Stimulated activated CD4-positive, alpha-beta T cell treated with anti-CD3 and anti-CD28 coated beads, Interleukin-2, amount 100 ng/mL, for 4 hours (primary cell): ENCODE measurements at places on chromosomes 1 and 21.

DNA sequence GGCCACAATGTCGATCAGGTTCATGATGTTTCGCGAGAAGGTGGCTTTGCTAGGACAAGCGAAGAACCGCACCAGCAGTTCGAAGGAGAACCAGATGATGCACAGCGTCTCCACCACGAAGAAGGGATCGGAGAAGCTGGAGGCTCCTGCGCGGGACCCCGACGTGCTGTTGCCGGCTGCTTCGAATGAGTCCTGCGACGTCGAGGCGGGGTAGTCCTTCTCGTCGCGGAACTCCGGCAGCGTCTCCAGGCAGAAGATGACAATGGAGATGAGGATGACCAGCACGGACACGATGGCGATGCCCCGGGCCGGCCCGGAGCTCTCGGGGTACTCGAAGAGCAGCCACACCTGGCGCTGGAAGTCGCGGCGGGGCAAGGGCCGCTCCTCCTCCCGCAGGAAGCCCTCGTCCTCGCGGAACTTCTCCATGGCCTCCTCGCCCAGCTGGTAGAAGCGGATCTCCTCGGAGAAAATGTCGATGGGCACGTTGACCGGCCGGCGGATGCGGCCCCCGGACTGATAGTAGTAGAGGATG lies 869 bp downstream of the KCNA3 start:
- DNase-seq, result no peak

GRCh38 chr1:100440075-100440809 lies 87.9 kb downstream of the CDC14A start:
- DNase-seq, result peak; percentile 61

GRCh38 chr1:189538271-189538670 lies 939.4 kb downstream of the BRINP3 start:
- no peak for DNase-seq

- DNase-seq, result no peak
These were observed 40.7 kb downstream of the MAP3K21 start for GRCh38 chr1:233368106-233368788.
